HT-29 (cell line): ENCODE measurements at places on chromosomes 2 and 18.

DNA sequence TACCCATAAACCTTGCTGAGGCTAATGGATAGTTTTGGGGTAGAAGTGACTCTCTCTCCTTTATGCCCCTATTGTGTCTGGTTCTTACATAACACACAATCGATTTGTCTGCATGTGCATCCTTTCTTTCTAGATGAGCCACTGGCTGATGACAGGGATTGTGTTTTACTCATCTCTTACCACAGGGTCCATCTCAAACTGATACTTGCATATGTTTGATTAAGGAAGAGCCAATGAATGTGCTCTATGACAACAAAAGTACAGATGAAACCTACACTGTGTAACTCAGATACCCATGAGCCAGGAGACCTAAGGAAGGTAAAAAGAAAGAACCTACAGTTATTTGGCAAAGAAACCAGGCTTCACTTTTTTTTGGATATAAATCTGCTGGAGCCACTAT lies 13.2 kb upstream of the BZW1 start:
- DNase-seq, result no peak

GRCh38 chr18:3450799-3451182 lies 819 bp downstream of the TGIF1 start:
- DNase-seq, result no peak

- DNase-seq, result peak; percentile 68
Observed at GRCh38 chr2:84077496-84077895, 381.6 kb downstream of the SUCLG1 start.

GRCh38 chr2:10534514-10535250 lies 86.6 kb upstream of the ODC1 start:
- DNase-seq, result no peak
